Activated naive CD4-positive, alpha-beta T cell treated with anti-CD3 and anti-CD28 coated beads, Interleukin-2, amount 10 ng/mL, durations not matched to agents 5 hours and 36 hours (primary cell): ENCODE measurements at places on chromosomes 13 and 19. TPM values are rescaled to one million over a fixed set of nuclear protein-coding genes. Genes with fewer than 3 reads are reported as not detected.

CBY2 gene
- not detected for total RNA-seq

ZNF577 gene
- total RNA-seq, result 9.0 TPM

PRX gene
- total RNA-seq, result 1.3 TPM

DACH1 gene
- not detected for total RNA-seq

ATCAY gene
- not detected for total RNA-seq

POLR2I gene
- 48.4 TPM for total RNA-seq

USHBP1 gene
- 0.26 TPM for total RNA-seq

FFAR1 gene
- total RNA-seq, result not detected

VSTM1 gene
- total RNA-seq, result not detected

F10 gene
- not detected for total RNA-seq

BRSK1 gene
- total RNA-seq, result 4.0 TPM

CRB3 gene
- 1.3 TPM for total RNA-seq

PCDH9 gene
- 0.03 TPM for total RNA-seq

PRTN3 gene
- total RNA-seq, result not detected

ZNF230 gene
- 6.1 TPM for total RNA-seq

GJB2 gene
- total RNA-seq, result 1.8 TPM

ZNF155 gene
- 6.3 TPM for total RNA-seq

TTYH1 gene
- 0.91 TPM for total RNA-seq

ZNF221 gene
- total RNA-seq, result 1.8 TPM

MAMSTR gene
- 1.1 TPM for total RNA-seq

KRTDAP gene
- total RNA-seq, result not detected

CEBPA gene
- 0.14 TPM for total RNA-seq

ZNF444 gene
- 34.1 TPM for total RNA-seq

ZNF418 gene
- total RNA-seq, result 7.9 TPM

PABPC3 gene
- 0.94 TPM for total RNA-seq

IFNL1 gene
- not detected for total RNA-seq

GAS6 gene
- 3.5 TPM for total RNA-seq

CYP4F2 gene
- total RNA-seq, result not detected

KLK2 gene
- not detected for total RNA-seq

ELAVL1 gene
- 78.4 TPM for total RNA-seq

COL5A3 gene
- not detected for total RNA-seq
